Left ventricle myocardium superior (tissue), 1 donor: ENCODE measurements at places on chromosomes 1 and 21. TPM values are rescaled to one million over a fixed set of nuclear protein-coding genes. Genes with fewer than 3 reads are reported as not detected.

DNA sequence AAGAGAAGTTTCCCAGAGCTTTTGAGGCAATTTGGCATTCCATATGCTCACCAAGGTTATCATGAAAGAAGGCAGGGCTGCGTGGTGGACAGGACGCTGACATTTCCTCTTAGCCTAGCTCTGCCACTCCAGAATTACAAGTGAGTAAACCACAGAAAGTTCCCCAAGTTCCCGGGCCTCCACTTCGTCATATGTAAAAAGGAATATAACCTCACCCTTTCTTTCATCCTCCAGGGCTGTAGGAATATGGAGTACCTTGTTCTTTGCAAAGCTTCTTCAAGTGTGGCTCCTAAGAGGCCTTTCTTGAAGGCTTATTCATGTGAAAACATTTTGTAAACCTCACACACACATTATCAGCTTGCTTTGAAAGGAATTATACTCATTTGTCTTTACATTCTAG is 210.2 kb downstream of the GREM2 start:
- no peak for DNase-seq

- DNase-seq: no peak
Measured at GRCh38 chr1:27592232-27592930, 11.6 kb downstream of the AHDC1 start.

GRCh38 chr1:167805041-167805556 is 83.3 kb downstream of the MPZL1 start:
- no peak for DNase-seq

GRCh38 chr1:108801101-108801500 is 54.6 kb downstream of the STXBP3 start:
- no peak for DNase-seq

GRCh38 chr1:17600321-17600720 is 60.8 kb downstream of the ARHGEF10L start:
- no peak for DNase-seq

GRCh38 chr1:219173758-219174459 is at the start of gene LYPLAL1:
TSS of gene LYPLAL1 (plus strand) at chr1:219173878. CDS start at chr1:219173891, 13 bp downstream.
- DNase-seq: peak; percentile 97

- no peak for DNase-seq
Measured at GRCh38 chr1:7967651-7968050, 6.1 kb downstream of the PARK7 start.

DNA sequence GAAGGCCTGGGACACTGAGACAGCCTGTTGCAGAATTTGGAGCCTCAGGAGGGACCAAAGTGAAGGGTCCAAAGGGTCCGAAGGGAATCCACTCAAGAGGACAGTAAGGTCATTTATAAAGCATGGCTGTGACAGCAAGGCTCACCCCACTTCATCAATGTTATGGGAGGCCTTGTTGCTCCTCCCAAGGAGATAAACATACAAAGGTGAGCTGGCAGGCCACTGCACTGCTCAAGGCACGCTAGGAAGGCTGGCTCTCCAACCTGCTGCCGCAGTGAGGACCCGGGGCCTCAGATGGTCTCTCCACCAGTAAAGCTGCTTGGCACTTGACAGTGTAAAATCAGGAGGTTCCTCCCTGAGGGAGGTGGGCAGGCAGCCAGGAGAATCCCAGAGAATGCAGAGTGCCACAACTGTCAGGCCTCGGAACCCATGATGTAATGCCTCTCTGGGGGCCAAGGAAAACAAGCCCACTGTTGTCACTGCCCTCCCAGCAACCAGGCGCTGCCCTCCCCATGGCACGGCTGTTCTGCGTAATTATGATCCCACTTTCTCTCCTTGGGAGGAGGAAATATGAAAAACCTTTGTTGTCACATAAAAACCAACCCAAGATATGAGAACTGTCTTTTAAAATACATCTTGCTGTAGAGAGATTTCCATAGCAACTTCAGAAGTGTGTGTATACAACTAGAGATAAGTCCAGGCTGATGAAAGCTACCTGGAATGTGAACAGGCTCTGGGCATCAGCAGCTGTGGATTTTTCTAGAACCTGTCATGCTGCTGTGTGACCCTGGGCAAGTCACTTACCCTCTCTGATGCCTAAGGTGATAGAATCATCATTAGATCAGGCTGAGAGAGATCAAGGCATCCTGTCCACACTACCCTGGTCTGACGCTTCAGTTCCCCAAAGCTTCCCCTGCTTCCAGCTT is 102.5 kb downstream of the KCNN3 start:
- peak; percentile 69 for DNase-seq

- DNase-seq: no peak
Measured at GRCh38 chr1:209384710-209385550, 198.6 kb upstream of the CAMK1G start.

DNA sequence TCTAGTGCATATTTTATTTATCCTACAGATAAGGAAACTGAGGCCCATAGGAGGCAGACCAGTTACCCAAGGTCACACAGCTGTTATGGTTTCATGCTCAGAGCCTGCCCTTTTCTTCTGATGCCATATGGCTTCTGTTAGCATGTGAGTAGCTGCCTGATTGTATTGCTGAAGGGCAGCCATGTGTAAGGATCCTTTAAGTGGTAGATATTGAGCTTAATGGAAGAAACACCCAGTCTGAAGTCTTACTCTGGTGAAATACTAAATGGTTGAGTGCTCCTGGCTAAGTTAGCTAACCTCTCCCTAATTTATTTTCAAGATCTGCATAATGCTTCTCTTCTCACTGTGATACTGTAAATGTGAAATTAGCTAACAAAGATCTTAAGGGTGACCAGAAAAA is 30.9 kb downstream of the ADAMTS5 start:
- no peak for DNase-seq

The NPHS2 gene
- not detected for total RNA-seq

The S100A5 gene
- total RNA-seq: not detected

The TDRD5 gene
- total RNA-seq: not detected
